ENCODE measurements at places on chromosomes 3 and 15.
A peak's percentile ranks its signal among the peaks of the same experiment; 100 is the strongest.

DNA sequence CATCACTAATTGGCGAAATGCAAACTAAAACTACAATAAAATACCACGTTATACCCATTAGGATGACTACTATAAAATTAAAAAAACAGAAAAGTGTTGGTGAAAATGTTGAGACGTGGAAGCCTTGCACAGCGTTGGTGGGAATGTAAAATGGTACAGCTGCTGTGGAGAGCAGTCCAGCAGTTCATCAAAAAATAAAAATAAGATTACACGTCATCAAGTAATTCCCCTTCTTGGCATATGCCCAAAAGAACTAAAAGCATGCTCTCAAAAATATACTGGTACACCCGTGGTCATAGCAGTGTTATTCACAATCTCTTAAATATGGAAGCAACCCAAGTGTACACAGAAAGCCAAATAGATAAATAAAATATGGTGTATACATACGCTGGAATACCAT is 71.8 kb upstream of the NDN start:
- no peak for DNase-seq

DNA sequence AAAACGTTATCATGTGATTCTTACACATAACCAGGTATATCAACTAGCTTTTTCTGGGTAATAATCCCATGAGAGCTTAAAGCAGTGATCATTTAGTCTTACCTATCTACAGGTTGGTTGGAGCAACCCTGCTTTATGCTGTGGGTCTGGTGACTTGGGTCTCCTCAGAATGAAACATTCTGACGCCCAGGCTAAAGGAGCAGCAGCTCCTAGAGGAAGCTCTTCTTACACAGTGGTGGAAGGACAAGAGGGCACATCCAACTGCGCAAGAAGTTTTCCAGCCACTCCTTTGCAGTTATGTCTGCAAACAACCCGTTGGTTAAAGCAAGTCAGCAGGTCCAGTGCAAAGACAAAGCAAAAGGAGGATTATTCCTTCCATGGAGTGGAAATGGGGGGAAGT is 377.5 kb downstream of the EDEM1 start:
- no peak for DNase-seq

DNA sequence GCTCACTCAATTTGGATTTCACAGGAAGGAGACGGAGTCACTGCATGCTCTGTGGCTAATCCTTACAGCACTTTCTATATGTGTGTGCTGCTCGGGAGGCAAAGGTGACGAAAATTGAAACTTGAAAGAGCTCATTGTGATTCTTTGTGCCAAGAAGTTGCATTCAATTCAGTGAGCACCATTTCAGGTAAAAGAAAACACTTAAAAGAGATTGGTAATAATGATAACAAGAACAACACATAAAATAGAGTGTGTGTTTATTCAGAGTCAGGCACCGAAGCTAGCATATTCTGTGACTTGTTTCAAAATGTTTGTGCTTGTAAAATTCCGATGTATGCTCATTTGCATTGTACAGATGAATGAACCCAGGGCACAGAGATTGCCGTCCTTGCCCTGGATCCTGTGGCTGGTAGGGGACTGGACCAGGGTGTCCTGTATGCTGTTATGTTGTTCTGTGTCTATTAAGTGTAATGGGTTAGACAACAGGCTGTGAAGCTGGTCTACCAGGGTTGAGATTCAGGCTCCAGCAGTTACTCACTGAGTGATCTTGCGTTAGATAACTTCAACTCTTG is 193.3 kb upstream of the PROK2 start:
- DNase-seq, result no peak

DNA sequence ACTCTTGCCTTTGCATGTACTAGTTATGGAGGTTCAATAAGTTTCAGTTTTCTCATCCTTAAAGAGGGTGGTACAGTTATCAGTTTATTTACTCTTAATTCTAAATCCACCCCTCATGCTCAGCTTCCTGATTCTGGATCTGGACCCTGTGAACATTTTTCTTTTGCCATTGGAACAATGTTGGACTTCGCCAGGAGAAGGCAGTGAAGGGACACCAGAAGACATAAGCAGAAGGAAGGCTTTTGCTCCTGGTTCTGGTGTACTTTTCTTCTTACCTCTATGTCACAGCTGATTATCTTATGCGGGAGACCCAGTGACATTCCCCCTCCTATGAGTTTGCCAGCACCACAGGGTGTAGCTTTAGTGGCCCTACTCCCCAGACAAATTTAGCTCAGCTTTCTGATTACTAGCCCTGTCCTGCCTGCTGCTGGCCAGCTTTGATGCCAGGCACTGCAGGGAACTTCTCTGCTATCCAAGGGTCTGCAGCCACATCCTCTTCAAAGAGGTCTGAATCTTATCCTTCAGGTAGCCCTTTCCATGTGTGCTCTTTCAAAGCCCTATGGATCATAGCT is 466.3 kb upstream of the EPHA3 start:
- DNase-seq, result no peak

DNA sequence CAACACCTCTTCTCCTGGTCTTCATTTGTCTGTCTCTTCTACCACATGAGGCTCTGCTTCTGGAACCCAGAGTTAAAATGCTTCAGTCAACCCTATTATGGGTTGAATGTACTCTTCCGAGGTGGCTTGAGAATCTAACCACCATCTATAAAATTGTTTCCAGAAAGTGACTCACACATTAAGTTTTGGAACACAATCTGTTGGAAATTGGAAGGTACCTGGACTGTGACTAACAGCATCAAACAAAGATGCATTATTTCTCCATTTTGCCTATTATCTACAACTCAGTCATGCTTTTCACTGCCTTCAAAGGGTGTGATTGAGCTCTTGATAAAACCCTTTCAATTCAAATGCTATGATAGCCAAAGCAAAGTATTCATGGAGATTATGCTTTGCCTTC is 499.0 kb upstream of the SEMA6D start:
- no peak for DNase-seq

GRCh38 chr3:185693985-185694653 is 108.0 kb downstream of the SENP2 start:
- DNase-seq, result peak; percentile 77

Data from lung microvascular endothelial cell (primary cell).